ENCODE measurements at places on chromosomes 11 and 22.
A peak's percentile ranks its signal among the peaks of the same experiment; 100 is the strongest.

- peak; percentile 96 for DNase-seq
Observed at GRCh38 chr11:118928101-118928869, 2.6 kb upstream of the BCL9L start.

DNA sequence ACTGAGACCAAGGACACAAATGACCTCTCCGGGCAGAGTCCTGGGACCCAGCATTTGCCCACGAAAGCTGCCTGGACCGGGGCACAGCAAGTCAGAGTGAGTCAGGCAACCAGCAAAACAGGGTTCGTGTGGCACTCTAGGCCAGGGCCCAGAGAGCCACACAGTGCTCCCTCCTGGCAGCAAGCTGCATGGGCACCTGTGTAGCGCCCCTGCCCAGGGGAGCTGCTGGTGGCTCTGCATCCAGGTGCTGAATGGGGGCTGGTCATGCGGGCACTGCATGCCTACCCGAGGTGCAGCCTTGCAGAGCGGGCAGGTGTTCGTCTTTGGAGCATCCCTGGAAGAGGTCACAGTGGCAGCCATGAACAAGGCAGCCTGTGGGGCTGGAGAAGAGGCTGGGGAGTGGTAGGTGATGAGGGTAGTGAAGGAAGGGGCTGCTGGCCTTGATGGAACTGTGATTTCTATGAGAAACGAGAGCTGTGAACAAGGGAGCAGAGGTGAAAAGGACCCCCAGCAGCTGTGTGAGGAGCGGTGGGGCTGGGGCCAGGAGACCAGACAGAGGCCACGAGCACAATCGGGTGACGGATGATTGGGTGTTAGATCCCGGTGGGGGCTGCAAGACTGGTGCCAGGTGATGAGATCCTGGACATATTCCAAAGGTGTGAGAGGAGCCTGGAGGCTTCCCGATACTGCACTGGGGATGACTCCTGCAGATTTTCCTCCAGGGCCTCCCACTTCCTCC lies 63.3 kb downstream of the DGCR2 start:
- no peak for DNase-seq

GRCh38 chr11:14953904-14954303 lies 18.2 kb downstream of the CALCA start:
- no peak for DNase-seq

DNA sequence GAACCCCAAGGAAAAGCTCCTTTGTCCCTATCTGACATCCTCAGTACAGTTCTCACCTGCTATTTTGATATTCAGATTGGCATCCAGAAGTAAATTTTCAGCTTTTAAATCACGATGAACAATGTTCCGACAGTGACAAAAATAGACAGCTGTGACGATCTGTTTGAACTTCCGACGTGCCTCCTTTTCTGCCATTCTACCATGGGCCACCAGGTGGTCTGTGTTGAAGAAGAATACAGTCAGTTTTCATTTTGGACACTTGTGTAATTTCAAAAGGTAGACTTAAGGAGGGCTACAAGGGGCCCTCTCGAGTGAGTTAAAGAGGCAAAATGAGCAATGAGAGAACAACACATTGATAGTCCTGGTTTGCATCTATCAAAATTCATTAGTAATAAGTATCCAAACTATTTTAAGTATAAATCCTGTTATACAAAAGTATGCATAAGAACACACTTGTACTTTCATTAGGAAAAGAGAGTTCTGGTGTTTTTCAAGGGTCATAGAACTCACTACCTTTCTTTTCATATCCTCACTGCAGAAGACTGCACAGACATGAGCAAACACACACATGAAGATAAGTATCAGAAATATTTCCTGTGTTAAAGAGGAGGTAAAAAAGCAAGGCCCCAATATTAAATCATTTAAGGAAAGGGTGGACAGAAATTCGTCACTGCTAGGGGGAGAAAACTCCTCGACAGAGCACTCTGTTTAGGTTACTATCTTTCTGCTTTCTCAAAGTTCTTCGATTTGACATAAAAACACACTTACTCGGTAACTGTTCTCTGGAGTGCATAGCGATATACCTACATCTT lies 89.9 kb upstream of the APOA1 start:
- peak; percentile 75 for DNase-seq

DNA sequence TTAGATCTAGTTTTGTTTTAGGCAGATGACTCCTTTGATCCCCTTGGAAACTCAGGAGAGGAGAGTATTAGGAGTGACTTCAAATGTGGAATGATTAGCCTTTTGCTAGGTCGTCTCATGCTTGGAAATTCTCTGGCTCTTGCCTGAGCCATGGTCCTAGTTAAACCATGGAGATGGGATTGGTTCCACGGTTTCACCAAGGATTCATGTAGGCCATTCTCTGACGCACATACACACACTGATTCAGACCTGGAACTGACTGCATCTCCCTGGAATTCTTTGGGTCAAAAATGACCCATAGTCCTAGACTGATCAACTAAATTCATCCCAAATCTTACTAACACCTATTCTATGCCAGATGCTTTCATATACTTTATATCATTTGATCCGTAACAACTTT lies 56.5 kb downstream of the POLD3 start:
- DNase-seq, result no peak

DNA sequence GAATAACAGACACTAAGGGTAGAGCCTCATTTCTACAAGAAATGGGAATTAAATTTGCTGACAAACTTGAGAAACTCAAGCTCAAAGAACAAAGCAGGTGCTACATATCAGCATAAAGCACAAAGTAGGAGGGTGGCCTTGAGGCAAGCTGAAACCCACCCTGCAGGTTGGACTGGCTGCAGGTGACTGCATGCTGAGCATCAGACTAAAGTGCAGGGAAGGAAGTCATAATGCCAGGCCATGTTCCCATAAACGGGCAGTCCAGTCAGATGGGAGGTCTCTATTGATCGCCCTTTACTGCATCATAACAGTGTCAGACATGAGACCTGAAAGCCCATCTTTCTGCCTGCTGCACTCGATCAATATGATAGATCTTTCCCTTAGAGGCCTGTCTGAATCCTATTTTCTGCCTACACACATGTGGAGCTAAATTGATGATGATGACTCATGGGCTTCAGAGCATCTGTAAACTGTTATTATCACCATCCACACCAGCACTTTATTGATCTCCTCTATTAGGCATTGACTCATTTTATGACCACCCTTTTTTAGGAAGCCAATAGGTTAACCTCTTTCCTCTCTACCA lies 224.5 kb upstream of the DDI1 start:
- no peak for DNase-seq

DNA sequence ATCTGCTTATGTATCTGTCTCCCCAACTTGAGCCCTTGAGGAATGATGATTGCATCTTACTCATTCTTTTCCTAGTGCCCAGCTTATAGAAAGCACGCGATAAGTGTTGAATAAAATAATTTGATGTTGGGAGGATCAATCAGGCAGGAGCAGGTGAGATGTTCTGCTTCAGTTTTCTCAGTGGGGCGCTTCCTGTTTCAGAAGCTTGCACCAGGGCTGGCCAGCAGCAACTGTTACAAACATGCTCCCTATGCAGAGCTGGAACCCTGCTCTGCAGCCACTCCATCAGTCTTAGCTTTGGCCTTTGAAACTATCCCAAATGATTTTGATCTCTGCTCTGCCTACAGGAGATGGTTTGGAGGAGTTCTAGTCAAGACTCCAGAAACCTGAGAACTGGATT lies 3.9 kb downstream of the ENDOD1 start:
- no peak for DNase-seq

GRCh38 chr11:75583718-75584658 lies 21.9 kb downstream of the SERPINH1 start:
- DNase-seq, result no peak

DNA sequence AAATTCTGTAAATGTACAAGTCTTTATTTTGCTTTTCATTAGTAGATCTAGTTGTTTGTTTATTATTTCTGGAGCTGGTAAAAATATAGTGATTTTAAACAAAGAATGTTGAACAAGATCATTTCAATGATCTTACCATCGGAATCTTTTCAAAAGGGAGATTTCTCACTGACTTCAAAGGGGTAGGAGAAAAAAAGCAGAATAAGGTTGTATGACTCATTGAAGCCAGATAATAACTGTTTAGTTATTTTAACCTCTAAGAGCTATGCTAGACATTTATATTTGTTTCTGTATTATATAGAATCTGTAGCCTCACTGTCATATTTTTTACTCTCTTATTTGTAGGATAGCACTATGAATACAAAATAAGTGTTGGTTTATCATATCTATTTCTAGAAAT lies 8.1 kb upstream of the PDE3B start:
- DNase-seq, result no peak

GRCh38 chr22:43238526-43239006 lies 51.6 kb upstream of the TTLL12 start:
- no peak for DNase-seq
